Thoracic aorta (tissue), 2 donors: ENCODE measurements at places on chromosomes 7 and 10. TPM values are rescaled to one million over a fixed set of nuclear protein-coding genes. Genes with fewer than 3 reads are reported as not detected.

TRIM73 gene
- 2.5 TPM for total RNA-seq

BRAT1 gene
- 43.6 TPM for total RNA-seq

HTR7 gene
- 5.4 TPM for total RNA-seq

TMEM273 gene
- total RNA-seq, result 9.6 TPM

LRMDA gene
- total RNA-seq, result 36.6 TPM
